ENCODE measurements at places on chromosomes 3 and 15.

- DNase-seq, result no peak
These were observed 158.0 kb downstream of the ATG7 start for GRCh38 chr3:11430207-11430606.

- DNase-seq, result no peak
These were observed 998.6 kb upstream of the CFAP20DC start for GRCh38 chr3:60048447-60048848.

DNA sequence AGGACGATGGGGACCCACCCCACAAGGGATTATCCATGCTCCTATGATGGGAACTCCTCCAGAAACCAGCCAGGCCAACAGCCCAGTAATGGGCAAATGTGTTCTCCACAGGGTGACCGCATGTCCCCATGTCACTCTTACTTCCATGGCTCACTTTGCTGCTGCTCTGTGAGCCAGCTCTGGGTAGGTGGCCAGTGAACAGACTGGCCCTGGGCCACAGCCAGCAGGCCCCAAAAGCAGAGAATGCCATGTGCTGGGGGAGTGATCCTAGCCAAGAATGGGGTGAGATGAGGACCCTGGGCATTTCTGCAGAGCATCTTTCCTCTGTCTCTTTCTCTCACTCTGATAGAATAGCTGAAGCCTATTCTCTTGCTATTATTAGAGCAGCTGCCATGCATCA lies 391.4 kb downstream of the LRTM1 start:
- no peak for DNase-seq

- peak; percentile 32 for DNase-seq
These were observed 116.6 kb downstream of the ST8SIA2 start for GRCh38 chr15:92510163-92510882.

DNA sequence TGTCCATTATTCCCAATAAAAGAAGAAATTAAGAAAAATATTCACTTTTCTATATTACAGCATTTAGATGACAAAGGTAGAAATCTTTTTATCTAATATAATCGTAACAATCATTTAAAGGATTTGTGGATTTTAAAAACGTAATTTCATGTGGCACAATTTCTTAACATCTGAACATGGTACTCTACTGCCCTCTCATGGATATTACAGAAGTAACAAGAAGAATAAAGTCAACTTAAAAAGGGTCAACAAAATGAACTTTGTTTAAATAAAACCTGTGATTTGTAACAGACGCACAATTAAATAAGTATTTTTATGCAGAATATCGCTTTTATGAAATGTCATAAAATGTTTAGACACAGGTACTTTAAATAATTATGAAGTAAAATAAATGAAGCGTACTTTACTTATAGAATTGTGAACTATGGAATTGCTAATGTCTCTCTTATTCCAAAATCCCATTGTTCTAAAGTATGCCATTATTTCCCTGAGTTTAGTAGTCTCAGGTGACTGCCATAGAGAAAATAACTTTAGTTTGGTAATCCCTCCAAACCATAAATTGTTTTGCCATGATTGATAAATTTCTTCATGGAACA lies 366.8 kb upstream of the ZNF385D start:
- DNase-seq, result peak; percentile 37

- no peak for DNase-seq
These were observed 44.8 kb upstream of the MAP3K13 start for GRCh38 chr3:185318141-185318540.

- DNase-seq, result no peak
These were observed 233.4 kb downstream of the MEX3B start for GRCh38 chr15:81812456-81812855.

DNA sequence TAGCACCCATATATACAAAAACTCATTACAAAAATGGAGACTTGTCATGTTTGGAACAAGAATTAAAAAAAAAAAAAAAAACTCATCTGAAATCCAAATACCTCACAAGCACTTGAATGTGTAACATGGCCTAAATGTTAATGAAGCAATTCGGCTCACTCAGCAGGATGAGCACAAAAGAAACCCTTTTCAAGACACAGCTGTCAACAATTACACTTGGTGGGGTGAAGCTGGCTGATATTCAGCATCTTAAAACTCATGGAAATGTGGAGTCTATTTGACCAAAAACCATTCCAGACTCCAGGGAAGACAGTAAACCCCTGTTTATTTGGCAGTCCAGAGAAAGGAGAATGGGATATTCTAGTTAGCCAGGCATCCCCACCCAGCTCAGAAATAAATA lies 205.4 kb upstream of the TSC22D2 start:
- DNase-seq, result peak; percentile 28

- no peak for DNase-seq
These were observed 29.7 kb downstream of the HAPLN3 start for GRCh38 chr15:88865498-88866099.

GRCh38 chr3:138493804-138494606 lies 59.6 kb downstream of the ESYT3 start:
- DNase-seq, result peak; percentile 63

- no peak for DNase-seq
These were observed 21.2 kb downstream of the ARL13B start for GRCh38 chr3:94001191-94001590.

GRCh38 chr3:179113903-179114302 lies 34.3 kb upstream of the PIK3CA start:
- no peak for DNase-seq
